ENCODE measurements at places on chromosomes 7 and 10. TPM values are rescaled to one million over a fixed set of nuclear protein-coding genes. Genes with fewer than 3 reads are reported as not detected.

GRCh38 chr7:48876087-48876486, 48.3 kb upstream of the CDC14C start:
- H3K36me3 ChIP-seq = no peaks in the 10 kb centered on the region
- no peak for DNase-seq
- H3K27me3 ChIP-seq = no peaks in the 10 kb centered on the region
- no peak overlapping the region for H3K4me3 ChIP-seq
- H3K27ac ChIP-seq = no peak overlapping the region

DNA sequence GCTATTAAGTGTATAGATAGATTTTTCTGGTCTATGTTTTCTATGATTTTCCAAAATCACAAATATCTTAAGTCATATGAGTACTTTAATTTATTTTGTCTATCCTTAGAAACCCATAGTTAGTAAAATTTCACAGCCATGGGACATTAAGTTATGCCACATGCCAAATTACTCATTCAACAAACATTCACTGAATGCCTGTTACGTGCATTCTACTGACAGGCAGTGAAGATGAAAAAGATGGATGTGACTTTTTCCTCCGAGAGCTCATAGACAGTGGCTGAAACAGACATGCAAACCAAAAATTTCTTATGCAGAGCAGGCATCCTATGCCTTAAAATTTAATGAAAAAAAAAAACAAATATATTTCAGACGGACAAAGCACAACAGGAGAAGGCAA, 84.9 kb downstream of the CHRM2 start:
- no peaks in the 10 kb centered on the region for H3K27me3 ChIP-seq
- no peak overlapping the region for H3K4me3 ChIP-seq
- no peaks in the 10 kb centered on the region for H3K36me3 ChIP-seq
- DNase-seq = no peak
- H3K27ac ChIP-seq = no peak overlapping the region

DNA sequence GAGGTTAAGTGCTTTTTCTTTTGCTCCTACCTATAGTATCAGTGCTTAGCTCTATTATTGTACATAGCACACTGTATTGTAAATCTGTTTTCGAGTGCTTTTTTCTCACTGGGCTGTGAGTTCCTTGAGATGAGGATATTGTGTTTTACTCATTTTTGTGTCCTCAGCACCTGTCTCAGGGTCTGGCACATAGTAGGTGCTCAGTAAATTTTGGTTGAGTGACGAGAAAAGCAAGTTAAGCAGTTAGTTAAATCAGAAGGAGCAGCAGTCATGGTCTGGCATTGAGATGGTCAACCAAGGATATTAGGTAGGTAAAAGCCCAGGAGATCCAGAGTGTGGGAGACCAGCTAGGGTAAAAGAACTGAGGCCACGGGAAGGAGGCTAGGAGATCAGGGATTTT, 51.2 kb downstream of the AP3M1 start:
- H3K27me3 ChIP-seq = no peaks in the 10 kb centered on the region
- no peak for DNase-seq
- no peak overlapping the region for H3K4me3 ChIP-seq
- H3K36me3 ChIP-seq = no peaks in the 10 kb centered on the region
- H3K27ac ChIP-seq = no peak overlapping the region

The ANKRD30A gene
- not detected for total RNA-seq

The LIPK gene
- not detected for total RNA-seq

The PODXL gene
- total RNA-seq = 26.0 TPM

The ANKRD61 gene
- not detected for total RNA-seq

DNA sequence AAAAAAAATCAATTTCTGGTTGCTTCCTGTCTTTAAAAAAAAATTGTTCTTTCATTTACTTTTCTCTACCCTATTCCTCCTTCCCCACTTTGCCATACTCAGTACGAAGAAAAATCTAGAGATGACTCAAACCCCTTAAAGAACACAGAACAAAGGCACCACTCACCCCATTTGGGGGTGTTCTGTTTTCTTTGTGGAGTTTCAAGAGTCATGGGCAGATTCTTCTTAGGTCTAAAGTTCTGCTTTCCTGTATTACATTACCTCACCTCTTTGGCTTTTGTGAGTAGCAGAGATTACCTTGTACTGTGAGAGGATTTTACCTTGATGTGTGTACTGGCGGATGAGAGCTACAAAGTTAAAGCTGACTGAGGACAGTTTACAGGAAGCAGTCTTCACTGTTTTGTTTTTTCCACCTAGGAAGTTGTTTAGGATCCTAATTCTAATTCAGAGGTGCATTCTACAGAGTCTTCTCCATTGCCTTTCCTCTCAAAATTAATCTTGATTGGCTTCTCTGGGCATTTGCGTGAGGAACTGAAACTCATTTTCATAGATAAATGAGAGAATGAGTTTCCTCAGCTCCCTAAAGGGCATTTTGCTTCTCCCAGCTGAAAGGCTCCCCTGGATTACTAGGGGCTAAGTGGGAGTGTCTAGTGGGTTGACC, 20.7 kb downstream of the AVL9 start:
- peaks cover 18% of the 10 kb centered on the region for H3K4me1 ChIP-seq
- H3K27ac ChIP-seq = no peak overlapping the region
- no peak for DNase-seq
- H3K27me3 ChIP-seq = no peaks in the 10 kb centered on the region

The CALD1 gene
- 343 TPM for total RNA-seq

The EPHA1 gene
- total RNA-seq = 51.3 TPM

- peaks cover 5% of the 10 kb centered on the region for H3K4me1 ChIP-seq
- H3K27ac ChIP-seq = no peak overlapping the region
- H3K4me3 ChIP-seq = no peak overlapping the region
- H3K27me3 ChIP-seq = no peaks in the 10 kb centered on the region
- H3K36me3 ChIP-seq = no peaks in the 10 kb centered on the region
These were observed 9.0 kb upstream of the ARPC1B start for GRCh38 chr7:99365318-99366141.

- H3K4me1 ChIP-seq = peaks cover 15% of the 10 kb centered on the region
- no peaks in the 10 kb centered on the region for H3K27me3 ChIP-seq
- H3K27ac ChIP-seq = peak overlapping the region; percentile 76
These were observed 1.0 kb downstream of the TMEM176B start for GRCh38 chr7:150799156-150799555.

The C10orf71 gene
- not detected for total RNA-seq

GRCh38 chr7:7129381-7129780, 53.0 kb upstream of the C1GALT1 start:
- no peak overlapping the region for H3K4me3 ChIP-seq
- no peaks in the 10 kb centered on the region for H3K36me3 ChIP-seq
- H3K4me1 ChIP-seq = no peaks in the 10 kb centered on the region
- H3K27me3 ChIP-seq = no peaks in the 10 kb centered on the region
- H3K27ac ChIP-seq = no peak overlapping the region
- DNase-seq = no peak

GRCh38 chr10:96321822-96322221, 17.6 kb downstream of the DNTT start:
- DNase-seq = no peak
- no peaks in the 10 kb centered on the region for H3K36me3 ChIP-seq
- no peaks in the 10 kb centered on the region for H3K27me3 ChIP-seq
- H3K4me3 ChIP-seq = no peak overlapping the region

DNA sequence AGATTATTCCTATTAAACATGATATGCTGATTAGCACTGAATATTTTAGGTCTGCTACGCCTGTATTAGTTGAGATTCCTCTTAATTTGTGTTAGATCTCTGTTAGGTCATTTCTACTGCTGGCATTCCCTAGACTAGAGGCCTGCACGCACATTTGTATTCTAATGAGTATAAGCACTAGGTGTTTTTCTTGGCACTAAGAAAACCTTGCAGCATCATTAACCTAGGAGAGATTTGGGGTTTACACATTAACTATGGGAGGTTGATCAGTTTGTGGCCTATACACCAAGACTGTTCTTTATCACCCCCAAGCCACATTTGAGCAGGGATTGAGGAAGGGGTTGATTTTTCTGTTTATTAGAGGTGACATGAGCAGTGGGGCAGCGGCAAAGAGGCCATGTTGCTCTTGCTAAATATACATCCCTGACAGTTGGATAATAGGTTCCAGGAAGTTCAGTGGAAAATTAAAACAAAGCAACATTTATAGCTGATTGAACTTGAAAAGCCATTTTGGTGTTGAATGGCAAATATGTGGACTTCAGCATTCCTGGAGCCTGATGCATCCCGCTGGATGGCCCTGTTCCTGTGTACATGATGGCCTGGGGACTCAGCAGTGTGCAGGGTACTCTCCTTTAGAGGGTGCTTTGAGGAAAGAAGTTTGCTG, 65.2 kb downstream of the GBF1 start:
- no peaks in the 10 kb centered on the region for H3K36me3 ChIP-seq
- H3K27me3 ChIP-seq = no peaks in the 10 kb centered on the region
- H3K4me3 ChIP-seq = no peak overlapping the region
- no peak for DNase-seq
- H3K4me1 ChIP-seq = peaks cover 31% of the 10 kb centered on the region
- H3K27ac ChIP-seq = no peak overlapping the region

GRCh38 chr7:75756991-75757676, 14.9 kb downstream of the CCL26 start:
- H3K4me1 ChIP-seq = no peaks in the 10 kb centered on the region
- H3K36me3 ChIP-seq = no peaks in the 10 kb centered on the region
- no peak overlapping the region for H3K27ac ChIP-seq
- no peaks in the 10 kb centered on the region for H3K27me3 ChIP-seq
- DNase-seq = no peak

The MYH16 gene
- total RNA-seq = not detected

The AKR1C3 gene
- 45.4 TPM for total RNA-seq

The PBLD gene
- 1.2 TPM for total RNA-seq

The TMEM213 gene
- total RNA-seq = not detected

DNA sequence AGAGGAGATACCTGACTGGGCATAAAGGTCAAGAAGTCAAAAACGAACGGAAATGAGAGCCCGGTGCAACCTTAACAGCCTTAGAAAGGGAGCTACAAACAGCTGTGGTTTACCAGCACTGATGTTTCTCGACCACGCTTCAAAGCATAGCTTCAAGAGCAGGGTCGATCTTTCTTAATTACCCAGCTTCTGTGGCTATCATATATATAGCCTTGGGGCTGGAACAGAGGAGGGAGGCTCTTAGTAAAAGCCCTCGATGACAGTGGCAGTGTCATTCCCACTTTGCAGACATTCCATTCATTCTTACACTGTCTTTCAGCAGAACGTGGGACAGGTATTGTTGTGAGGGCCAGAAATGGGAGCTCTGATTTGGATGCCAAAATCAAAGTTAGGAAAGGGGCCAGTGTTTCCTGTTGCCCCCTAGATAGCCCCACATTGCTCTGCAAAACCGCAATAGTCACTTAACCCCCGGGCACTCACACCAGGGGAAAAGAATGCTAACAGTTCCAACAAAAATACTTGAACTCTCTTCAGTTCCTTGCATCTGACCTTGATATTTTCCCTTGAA, 141.5 kb downstream of the MTPAP start:
- no peak for DNase-seq
- no peaks in the 10 kb centered on the region for H3K4me1 ChIP-seq

GRCh38 chr7:135285547-135286233, 52.1 kb downstream of the STRA8 start:
- no peak overlapping the region for H3K4me3 ChIP-seq
- H3K27me3 ChIP-seq = no peaks in the 10 kb centered on the region
- H3K27ac ChIP-seq = no peak overlapping the region
- no peaks in the 10 kb centered on the region for H3K36me3 ChIP-seq
- no peak for DNase-seq
- H3K4me1 ChIP-seq = peaks cover 6% of the 10 kb centered on the region

The NUTM2E gene
- total RNA-seq = not detected

The SLC13A1 gene
- total RNA-seq = not detected

- H3K4me1 ChIP-seq = peaks cover 8% of the 10 kb centered on the region
- DNase-seq = no peak
- H3K4me3 ChIP-seq = no peak overlapping the region
- no peak overlapping the region for H3K27ac ChIP-seq
- H3K27me3 ChIP-seq = no peaks in the 10 kb centered on the region
- no peaks in the 10 kb centered on the region for H3K36me3 ChIP-seq
These were observed 349.7 kb upstream of the COBL start for GRCh38 chr7:51666266-51666665.

GRCh38 chr10:110553905-110554304, 13.6 kb upstream of the SMC3 start:
- no peaks in the 10 kb centered on the region for H3K27me3 ChIP-seq
- no peak overlapping the region for H3K4me3 ChIP-seq
- DNase-seq = no peak
- no peak overlapping the region for H3K27ac ChIP-seq

DNA sequence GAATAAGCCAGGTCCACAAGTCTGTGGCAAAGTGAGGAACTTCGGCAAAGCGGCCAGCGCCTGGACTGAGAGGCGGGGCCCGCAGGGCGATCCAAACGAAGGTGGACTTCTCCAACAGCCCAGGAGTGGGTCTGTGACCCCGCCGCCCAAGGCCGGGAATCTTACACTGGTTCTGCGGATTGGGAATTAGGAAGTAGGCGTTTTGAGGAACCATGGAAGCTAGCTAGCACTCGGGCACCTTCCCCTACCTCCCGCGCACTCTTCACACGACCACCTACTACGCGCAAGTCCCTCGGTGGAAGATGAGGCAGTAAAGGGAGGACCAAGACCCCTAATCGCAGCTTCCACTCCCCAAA, 570 bp upstream of the ARF5 start:
- DNase-seq = no peak
- H3K4me1 ChIP-seq = peaks cover 50% of the 10 kb centered on the region
- peak overlapping the region; percentile 93 for H3K27ac ChIP-seq

GRCh38 chr7:7427363-7427762, 108.3 kb downstream of the COL28A1 start:
- no peaks in the 10 kb centered on the region for H3K36me3 ChIP-seq
- no peaks in the 10 kb centered on the region for H3K27me3 ChIP-seq
- no peak overlapping the region for H3K27ac ChIP-seq
- no peak overlapping the region for H3K4me3 ChIP-seq
- no peak for DNase-seq
- H3K4me1 ChIP-seq = peaks cover 11% of the 10 kb centered on the region

- H3K27ac ChIP-seq = no peak overlapping the region
- H3K27me3 ChIP-seq = no peaks in the 10 kb centered on the region
- no peak overlapping the region for H3K4me3 ChIP-seq
- H3K4me1 ChIP-seq = peaks cover 6% of the 10 kb centered on the region
- no peaks in the 10 kb centered on the region for H3K36me3 ChIP-seq
These were observed 133.2 kb downstream of the PARD3 start for GRCh38 chr10:34681933-34682332.

- H3K4me1 ChIP-seq = peaks cover 6% of the 10 kb centered on the region
- H3K27ac ChIP-seq = no peak overlapping the region
- no peaks in the 10 kb centered on the region for H3K36me3 ChIP-seq
These were observed 88.4 kb downstream of the TACC2 start for GRCh38 chr10:122077311-122077875.

DNA sequence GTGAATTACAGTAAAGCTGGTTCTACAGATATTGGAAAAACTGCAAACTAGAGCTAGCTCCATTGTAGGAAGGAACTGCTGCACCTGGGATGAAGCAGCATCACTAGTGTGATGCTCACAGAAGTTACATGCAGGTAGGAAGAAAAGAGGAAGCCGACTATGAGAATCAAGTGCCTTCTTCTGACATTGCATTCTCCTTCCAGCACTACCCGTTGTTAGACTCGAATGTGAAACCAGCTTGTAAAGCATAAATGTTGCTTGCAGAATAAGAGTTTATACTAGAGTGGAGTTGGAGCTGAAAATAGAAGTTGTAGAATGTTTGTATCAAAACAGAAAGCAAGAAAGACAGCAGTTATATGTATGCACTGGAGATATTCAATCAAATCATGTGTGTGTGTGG, 49.9 kb downstream of the TRIM24 start:
- H3K4me1 ChIP-seq = no peaks in the 10 kb centered on the region
- no peaks in the 10 kb centered on the region for H3K27me3 ChIP-seq
- DNase-seq = no peak
- H3K4me3 ChIP-seq = no peak overlapping the region
- H3K27ac ChIP-seq = no peak overlapping the region
- no peaks in the 10 kb centered on the region for H3K36me3 ChIP-seq

The TMEM229A gene
- not detected for total RNA-seq
